ENCODE measurements at places on chromosomes 5 and 9. TPM values are rescaled to one million over a fixed set of nuclear protein-coding genes. Genes with fewer than 3 reads are reported as not detected.

Gene PRUNE2
- total RNA-seq, result 0.31 TPM

Gene TPPP
- 0.84 TPM for total RNA-seq

Gene SOWAHA
- not detected for total RNA-seq

Gene ADRB2
- total RNA-seq, result 27.5 TPM

Gene RC3H2
- 90.0 TPM for total RNA-seq

Gene ZNF483
- 29.9 TPM for total RNA-seq

Gene KCNV2
- not detected for total RNA-seq

Gene CDH6
- total RNA-seq, result not detected

Gene STPG3
- total RNA-seq, result not detected

Gene TMC1
- total RNA-seq, result 0.52 TPM

Gene CDC25C
- total RNA-seq, result 1.2 TPM

Gene FGF1
- not detected for total RNA-seq

Gene OR1J2
- total RNA-seq, result not detected

Gene CDH18
- total RNA-seq, result not detected

Gene RNF208
- total RNA-seq, result 0.31 TPM

Gene STXBP1
- 2.0 TPM for total RNA-seq
